Glutamatergic neuron (in vitro differentiated cells): ENCODE measurements at places on chromosomes 1 and 21.

DNA sequence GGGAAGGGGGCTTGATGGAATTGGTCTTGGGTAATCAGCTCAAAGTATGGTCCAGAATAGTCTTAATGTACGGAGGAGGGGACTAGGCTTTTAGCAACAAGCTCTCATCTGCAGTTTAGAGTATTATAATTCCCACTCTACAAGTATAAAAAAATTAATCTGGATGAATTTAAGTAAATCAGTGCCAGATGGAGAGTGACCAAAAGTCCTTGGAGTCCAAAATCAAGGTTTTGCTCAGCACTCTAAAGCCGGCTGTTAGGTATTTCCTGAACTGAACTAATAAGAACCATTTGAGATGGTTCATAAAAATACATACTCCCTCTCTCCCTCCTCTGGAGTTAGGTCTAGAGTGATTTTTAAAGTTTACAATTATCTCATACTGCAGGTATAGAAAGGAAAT is 23.7 kb downstream of the GLUL start:
- no peak for DNase-seq

DNA sequence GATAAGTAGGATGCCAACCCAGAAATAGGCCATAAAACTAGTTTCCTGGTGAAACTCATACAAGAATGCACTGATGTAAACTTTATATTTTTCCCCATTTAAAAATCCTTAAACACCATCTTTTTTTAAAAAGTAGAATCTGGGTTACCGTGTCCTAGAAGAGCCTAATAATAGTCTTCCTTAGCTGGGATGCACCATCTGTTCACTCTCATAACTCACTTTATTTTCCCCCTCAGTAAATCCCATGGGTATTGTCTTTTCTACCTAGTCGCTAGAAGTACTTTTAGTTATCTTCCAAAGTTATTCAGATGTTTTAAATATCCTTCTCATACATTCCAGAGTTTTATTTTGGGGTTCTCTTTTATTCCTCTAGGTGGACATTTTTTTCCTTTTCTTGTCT is 250.2 kb downstream of the PLA2G4A start:
- DNase-seq, result no peak

DNA sequence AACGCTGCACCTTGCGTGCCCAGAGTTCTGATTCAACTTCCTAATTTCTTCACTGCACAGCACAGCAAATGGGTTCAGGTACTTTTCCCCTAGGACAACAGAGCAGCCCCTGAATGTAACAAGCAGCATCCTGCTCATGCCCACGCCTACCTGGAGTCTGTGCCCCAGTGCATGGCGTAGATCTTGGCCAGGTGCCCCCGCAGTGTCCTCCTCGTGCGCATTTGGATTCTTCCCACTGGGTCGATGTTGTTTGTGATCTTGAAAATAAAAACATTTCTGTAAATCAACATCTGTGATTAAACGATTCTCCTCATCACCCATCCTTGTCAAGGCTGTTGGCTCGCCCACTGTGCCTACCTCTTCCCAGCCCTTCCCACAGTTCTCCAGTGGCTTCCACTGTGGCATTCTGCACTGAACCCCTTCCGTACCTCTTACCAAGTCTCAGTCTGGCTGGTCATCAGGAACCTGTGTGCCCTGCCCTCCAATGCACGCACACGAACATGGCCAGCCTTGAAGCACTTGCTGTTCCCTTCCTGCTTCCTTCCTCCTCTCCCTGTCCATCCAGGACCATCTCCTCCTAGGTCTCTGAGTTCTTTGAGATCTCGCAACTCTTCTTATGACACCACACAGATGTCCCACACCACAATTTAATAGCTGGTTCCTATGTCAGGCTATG is 37.5 kb upstream of the NADK start:
- no peak for DNase-seq

DNA sequence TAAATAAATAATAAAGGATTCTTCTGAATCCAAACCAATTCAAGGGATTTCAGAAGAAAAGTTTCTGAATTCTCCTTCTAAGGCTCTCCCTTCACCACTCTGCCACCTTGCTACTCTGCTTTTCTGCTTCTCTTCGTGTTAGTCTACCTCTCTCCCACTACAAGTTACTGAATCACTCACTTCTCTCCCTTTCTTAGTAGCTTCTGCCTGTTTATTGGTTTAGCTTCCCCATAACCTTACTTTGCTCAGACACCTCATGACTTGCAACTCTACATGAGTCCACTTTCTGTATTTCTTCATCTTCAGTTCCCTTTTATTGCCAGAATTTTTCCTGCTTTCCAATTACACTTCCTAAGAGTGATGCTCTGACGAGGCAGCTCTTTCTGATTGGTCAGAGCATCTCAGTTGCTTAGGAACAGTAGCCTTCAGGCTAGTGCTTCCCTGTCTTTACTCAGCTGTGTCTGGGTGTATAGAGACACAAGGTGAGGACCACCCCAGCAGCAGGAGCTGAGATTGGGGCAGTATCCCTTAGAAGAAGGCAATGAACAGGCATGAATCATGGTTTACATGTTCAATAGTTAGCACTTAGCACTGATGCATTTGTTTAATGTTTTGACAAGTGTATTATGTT is 144.6 kb downstream of the SLC30A10 start:
- no peak for DNase-seq

DNA sequence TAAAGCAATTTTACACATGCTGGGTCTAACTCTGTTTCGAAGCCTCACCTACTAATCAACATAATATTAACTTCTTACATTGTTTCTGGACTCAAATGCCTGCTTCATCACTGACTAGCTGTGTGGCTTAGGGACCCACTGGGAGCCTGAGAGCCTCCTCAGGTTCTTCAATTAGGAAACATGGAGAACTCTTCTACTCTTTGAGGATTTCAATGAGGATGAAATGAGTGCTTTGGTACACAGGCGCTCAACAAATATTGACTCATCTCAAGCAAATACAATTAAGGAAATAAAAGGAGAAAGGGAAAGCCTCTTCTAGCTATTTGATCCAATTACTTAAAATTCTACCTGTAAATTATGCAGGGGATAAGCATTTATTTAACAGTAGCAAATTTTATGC is 84.4 kb upstream of the JAK1 start:
- DNase-seq, result no peak

- DNase-seq, result no peak
These were observed 7.8 kb downstream of the ABCD3 start for GRCh38 chr1:94425821-94426484.

DNA sequence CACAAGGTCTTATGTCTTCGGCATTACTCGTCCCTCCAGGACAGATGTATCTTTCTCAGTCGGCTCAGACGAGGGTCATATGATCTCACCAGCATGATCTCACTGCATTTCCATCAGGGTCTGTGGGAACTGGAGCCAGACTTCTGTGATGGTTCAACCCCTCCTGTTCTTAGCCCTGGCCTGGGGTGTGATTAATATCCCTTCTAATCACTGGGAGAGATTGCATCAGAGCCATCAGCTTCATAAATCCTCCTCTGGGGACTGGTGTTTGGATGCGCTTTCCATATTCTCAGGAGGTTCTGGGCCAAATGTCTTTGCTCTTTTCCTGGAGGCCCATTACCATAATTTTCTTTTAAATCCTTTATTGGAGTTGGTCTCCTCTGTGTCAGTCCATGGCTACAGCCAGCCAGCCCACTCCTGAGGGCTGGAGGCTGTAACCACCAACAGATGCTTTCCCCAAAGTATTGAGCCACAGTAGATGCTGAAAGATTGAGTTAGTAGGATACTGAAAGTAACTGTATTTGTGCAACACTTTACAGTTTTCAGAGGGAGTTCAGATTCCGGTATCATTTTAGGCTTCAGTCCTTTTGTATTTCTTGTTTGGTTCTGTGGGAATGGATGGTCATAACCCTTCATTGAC is 20.0 kb downstream of the CACNA1E start:
- no peak for DNase-seq

GRCh38 chr1:116343019-116343418 is 30.0 kb upstream of the ATP1A1 start:
- no peak for DNase-seq

GRCh38 chr21:20652846-20653245 is 345.4 kb upstream of the NCAM2 start:
- no peak for DNase-seq

- no peak for DNase-seq
These were observed 19.9 kb downstream of the ALDH9A1 start for GRCh38 chr1:165678509-165678908.

DNA sequence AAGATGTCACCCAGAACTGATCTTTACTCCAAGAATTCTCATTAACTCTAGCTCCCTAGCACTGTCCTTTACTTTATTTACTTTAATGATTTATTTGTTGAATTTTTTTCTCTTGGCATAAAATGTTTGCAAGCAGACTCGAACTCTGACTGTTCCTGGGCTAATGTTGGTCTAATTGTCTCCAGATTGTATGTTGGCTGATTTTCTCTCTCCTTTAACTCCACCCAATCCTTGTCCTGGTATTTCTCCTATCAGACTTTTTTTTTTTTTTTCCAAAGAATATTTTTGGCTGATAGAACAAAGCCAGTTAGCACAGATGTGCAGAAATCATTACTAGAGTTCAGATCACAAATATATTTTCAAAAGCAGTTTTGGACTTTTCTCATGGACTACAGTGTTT is 82.6 kb downstream of the ATF6 start:
- DNase-seq, result no peak

- DNase-seq, result no peak
These were observed 213.2 kb downstream of the TGFB2 start for GRCh38 chr1:218558271-218558810.

GRCh38 chr1:219010720-219011119 is 163.0 kb upstream of the LYPLAL1 start:
- DNase-seq, result no peak

DNA sequence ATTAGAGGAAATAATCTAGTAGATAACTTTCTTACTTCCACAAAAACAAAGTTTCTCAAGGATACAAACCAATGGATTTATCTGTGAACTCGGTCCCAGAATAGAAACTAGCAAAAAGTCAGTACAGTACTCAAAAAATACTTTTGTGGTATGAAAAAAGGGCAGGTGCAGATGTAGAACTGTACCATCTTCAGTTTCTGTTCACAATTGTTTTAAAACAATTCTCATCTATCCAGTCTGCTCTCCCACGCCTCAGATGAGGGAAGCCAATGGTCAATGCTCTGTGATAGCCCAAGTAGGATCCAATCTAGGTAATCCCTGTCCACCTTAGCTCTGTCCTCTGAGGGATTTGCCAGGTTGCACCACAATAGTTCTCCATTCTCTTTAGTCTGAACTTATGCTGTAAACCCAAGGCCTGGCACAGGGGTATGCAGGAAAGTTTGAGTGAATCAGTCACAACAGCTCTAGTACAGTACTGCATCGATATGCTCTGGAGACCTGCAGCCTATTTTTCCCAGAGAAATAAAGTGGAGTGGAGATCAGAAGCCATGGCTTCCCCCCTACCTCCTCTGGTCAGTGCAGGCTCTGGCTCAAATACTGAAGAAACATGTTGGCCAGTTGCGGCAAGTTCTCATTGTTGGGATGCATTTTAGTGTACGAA is 1.4 kb downstream of the KTI12 start:
- no peak for DNase-seq
